ENCODE measurements at places on chromosomes 7 and 10.

DNA sequence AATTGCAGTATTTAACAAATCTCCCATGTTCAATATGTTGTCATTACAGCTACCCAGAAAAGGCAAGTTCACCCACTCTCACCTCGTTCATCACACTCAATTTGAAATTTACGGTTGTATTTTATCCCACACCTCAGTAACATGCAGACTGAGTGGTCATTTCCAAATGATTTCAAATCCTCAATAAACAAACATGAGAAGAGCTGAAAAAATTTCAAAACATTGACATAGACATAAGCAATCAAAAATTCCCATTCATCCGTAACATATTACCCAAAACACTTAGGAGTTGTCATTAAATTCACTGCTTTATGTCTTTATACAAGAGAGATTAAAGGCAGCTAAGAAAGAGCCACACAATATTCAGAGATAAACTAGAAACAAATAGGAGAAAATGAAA lies 61.7 kb upstream of the NEBL start:
- DNase-seq, result no peak

DNA sequence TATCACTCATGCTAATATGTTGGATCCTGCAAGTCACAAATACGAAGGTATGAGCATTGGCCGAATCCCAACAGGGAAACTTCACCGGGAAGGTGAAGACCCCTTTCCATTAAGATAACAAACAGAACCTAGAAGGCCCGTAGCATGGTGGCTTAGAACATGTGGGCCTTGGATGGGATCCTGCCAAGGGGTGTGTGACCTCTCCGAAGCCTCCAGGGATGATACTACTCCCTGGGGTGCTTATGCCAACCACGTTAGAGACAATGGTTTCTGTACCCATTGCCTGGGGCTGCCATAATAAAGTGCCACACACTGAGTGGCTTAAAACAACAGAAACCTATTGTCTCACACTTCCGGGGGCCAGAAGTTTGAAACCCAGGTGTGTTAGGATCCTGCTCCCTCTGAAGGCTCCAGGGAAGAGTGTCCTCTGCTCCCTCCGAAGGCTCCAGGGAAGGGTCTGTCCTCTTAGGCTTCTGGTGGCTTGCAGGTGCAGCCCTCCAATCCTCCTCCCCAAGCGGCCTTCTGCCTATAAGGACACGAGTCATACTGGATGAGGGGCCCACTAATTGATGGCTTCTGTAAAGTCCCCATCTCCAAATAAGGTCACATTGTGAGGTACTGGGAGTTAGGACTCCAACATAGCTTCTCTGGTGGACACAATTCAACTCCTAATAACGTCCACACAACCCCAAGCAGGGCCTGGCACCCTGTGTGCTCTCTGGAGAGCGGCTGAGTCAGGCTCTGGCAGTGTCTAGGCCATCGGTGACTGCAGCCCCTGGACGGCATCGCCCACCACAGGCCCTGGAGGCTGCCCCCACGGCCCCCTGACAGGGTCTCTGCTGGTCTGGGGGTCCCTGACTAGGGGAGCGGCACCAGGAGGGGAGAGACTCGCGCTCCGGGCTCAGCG lies 992 bp upstream of the MGMT start:
- DNase-seq, result no peak

DNA sequence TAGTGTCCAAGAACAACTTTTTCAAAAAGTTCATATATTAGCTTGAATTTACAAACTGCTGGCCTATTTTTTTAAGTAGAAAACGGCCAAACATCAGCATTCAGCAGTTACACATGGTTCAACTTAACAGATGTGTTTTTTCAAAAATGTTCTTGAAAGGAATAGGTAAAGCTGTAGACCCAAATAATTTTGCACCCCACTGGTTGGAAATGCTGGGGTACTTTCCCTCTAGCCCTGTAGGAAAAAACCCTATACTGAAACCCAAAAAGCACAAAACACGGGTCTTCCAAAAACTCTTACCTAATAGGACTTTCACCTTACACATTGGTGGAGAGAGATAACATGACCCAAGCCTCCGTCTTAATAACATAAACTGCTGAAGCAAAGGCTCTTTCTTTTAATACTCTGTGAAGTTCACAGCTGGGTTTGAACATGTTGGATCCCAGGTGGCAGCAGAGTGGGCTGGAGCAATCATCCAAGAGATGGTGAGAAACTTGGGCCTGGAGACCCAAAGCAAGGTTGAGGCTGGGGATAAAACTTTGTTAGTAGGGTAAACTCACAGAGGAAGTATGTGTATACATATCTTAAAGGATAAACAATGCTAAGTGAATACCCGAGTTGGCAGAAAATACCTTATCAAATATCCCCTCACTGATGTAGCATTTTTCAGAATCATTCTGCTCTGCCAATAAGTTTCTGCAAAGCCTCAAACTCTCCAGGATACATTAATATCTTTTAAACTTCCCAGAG lies 629 bp upstream of the DNAJC9 start:
- DNase-seq, result no peak

- DNase-seq, result no peak
Observed at GRCh38 chr10:58638388-58638787, 125.7 kb downstream of the BICC1 start.

GRCh38 chr7:50504646-50505546 lies 54.7 kb upstream of the FIGNL1 start:
- no peak for DNase-seq

DNA sequence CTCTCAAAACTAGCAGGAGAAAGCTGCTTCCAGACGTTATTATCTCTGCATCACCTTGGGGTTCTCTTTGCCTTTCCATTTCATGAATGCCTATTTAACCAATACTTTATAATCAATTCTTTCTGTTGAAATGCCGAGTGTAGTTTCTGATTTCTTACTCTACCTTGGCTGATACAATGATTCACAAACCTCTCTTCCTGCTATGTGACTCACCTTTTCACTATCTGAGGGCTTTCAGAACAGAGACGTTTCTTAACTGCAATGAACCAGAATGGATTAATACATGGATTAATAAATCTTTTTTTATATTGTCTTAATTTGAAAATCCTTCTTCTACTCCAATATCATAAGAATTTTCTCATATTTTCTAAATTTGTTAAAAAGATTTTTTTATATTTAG lies 46.4 kb upstream of the ZNF746 start:
- DNase-seq, result no peak

DNA sequence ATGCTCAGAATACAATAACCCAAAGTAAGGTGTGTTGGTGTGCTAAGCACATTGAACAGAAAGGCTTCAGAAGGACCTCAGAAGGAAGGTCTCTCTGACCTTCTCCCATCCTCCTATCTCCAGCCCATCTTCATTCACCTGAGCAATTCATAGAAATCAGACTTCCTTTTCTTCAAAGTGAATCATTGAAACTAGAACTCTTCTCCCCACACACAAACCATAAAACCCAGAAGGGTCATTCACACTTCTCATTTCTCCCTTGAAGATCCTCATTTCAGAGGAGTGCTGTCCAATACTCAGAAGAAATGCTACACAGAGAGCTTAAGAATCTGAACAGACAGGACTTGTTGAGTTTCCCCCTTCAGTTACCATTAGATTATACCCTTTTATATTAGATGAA lies 89.5 kb downstream of the VWDE start:
- no peak for DNase-seq

DNA sequence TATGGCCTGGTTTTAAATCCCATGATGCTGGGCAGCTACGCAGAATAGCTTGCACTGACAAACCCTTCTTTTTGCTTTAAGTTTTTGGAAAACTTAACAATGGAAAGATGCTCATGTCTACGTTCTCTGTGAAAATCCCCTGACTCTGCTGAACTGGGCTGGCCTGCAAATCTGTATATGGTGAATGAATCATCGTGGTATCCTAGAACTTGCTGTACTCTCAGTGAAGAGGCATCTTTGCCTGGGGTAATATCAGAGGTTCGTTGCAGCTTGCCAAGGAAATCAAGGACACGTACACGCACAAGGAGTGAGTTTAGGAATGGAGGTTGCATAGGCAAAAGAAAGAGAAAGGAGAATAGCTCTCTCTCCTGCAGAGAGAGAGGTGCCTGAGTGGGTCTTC lies 382.0 kb upstream of the ADARB2 start:
- no peak for DNase-seq

DNA sequence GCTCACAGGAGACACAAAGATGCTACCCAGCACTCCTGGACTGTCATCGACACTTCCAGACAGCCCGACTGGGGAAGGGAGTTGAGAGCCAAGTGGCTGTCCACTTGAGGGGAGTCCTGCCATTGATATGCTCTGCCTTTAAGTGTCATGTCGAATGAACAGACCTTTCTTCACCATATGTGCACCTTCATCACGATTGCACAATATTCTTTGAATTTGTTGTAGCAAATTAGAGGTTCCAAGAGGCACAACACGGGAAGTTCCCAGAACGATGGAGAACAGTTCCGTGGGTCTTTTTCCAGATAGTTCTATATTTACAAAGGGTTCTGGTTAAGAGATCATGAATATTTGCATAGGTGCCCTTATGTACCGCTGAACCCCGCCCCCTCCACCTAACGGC lies 16.0 kb downstream of the SLC18A2 start:
- DNase-seq, result no peak

GRCh38 chr7:50962962-50963374 lies 180.3 kb upstream of the GRB10 start:
- DNase-seq, result peak; percentile 30

- DNase-seq, result no peak
Observed at GRCh38 chr10:119725517-119725827, 378 bp upstream of the INPP5F start.

GRCh38 chr7:13742811-13743210 lies 246.7 kb downstream of the ETV1 start:
- DNase-seq, result peak; percentile 21

GRCh38 chr7:31814187-31814586 lies 127.2 kb downstream of the PPP1R17 start:
- DNase-seq, result peak; percentile 23

DNA sequence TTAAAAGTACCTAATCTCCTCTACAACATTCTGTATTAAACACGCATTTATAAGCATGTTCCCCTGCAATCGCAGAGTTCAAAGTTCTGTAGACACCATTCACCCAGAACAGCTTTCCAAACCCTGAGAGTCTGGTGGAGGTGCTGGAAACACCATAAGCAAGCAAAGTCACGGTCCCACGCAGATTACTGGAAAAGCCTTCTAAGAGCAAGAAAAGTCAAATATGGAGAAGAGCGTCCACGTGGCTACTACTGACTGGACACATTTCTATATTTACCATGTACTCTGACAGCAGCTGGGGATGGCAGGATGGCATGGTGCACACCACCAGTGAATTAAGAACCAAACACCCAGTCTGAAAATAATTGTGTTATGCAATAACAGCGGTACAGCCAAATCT lies 97.7 kb downstream of the PARD3 start:
- no peak for DNase-seq

DNA sequence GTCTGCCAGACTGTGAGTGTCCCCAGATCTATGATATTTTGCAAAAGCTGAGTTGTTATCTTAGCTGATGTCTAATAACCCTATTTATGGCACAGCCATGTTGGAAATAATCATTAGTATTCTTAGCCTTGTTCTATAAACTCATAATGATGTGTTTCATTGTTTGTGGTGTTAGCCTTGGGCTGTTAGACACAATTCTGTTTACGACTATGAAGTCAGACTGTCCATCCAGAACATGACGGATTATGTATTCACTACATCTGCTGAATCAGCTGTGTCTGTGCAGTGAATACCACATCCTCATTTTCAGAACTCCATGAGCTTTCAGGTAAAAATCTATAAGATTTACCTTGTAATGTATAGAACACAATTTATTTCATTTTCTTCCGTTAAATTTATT lies 577.1 kb downstream of the NRG3 start:
- no peak for DNase-seq

DNA sequence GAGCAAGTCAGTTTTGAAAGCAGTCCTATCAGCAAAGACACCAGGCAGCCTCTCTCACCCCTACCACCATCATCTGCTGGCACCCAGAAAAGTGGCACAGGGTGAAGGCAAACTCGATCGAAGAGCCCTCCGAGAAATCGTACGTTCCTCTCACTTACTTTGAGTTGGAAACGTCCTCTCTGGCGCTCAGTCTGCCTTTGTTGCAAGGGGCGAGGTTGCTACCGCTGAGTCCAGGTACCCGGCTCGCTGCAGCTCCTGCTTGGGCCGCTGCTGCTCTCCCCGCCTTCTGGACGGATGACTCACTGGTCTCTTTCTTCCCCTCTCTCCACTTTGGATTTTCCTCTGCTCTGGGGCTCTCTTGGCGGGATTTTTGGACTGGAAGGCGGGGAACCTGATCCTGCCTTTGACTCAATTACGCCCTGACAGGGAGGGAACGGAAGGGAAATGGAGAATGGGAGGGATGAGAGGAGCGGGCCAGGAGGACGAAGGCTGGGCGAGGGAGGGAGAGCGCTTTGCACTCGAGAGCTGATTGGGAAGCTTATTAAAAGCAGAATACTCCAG lies at the start of gene PTN:
Gene PTN (minus strand): TSS at position 453 of the 561 bp plus-strand sequence. CDS start 88,760 bp downstream, outside the sequence.
- DNase-seq, result no peak

GRCh38 chr7:24141874-24142509 lies 142.0 kb upstream of the NPY start:
- no peak for DNase-seq

DNA sequence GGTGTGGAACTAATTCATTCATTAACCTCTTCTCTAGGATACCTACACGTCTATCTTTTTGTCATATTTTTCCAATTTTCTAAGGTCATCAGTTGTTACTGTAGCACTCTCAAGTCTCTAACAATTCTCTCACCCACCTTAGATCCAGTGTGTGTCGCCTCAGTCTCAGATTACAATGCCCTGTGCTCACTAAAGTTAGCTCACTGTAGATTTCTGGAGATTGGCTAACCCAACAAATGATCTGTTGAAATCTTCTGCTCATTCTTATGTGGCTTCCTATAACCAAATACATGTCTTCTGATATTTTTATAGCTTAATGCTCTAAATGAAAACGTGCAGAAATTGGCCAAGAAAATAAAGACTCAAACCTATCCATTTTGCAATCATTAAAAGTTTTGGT lies 142.6 kb downstream of the SLC25A13 start:
- no peak for DNase-seq

- no peak for DNase-seq
Observed at GRCh38 chr10:86393862-86394455, 27.4 kb upstream of the GRID1 start.

DNA sequence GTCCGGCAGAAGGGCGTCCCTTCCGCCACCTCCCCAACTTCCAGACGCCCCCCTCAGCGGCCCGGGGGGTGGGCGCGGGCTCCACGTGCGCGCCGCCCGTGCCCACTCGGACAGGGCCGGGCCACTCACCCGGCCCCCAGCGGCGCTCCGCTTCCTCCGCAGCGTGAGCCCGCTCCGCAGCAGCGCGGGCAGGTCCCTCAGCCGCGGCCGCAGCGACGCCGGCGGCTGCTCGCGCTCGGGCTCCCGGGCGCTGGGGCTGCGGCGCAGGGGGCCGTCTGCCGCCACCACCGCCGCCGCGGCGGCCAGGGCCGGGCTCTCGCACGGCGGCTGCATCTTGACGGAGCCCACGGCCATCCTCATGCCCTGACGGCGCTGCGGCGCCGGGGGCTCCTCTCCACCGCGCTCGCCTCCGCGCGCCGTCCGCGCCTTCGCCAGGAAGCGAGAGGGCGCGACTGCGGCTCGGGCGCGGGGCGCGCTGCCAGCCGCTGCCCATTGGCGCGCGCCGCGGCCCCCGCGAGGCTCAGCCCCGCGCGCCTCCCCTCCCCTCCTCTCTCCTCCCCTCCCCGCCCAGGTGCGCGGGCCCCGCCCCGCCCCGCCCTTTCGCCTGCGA lies at the start of gene RAPGEF5:
Gene RAPGEF5 (minus strand): TSS at position 454 of the 610 bp plus-strand sequence. CDS start 94 bp downstream, at position 360.
- DNase-seq, result no peak

GRCh38 chr10:114328874-114329273 lies 75.4 kb downstream of the AFAP1L2 start:
- DNase-seq, result no peak
